ENCODE measurements at places on chromosomes 11 and 22. TPM values are rescaled to one million over a fixed set of nuclear protein-coding genes. Genes with fewer than 3 reads are reported as not detected.
A peak's percentile ranks its signal among the peaks of the same experiment; 100 is the strongest.

The TMPRSS5 gene
- 0.68 TPM for polyA plus RNA-seq

The SLC22A8 gene
- not detected for polyA plus RNA-seq

GRCh38 chr11:73129198-73129597, 12.9 kb downstream of the FCHSD2 start:
- DNase-seq, result no peak

DNA sequence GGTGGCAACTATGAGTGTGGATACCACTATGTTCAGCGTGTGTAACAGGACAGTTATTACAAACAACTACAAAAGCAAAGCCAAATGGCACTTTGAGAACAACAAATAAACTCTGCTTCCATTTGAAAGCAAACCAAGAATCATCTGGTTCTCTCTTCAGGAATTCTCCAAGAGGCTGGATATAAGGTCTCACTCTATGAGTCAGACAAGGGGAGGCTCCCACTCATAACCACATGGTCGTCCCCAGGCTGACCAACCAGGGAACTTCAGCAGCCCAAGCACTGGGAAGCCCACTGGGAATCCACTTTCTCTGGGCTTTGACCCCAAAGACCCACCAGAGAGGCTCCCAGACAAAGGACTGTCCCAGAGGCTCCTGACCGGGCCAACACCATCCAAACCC, 35.3 kb downstream of the DGCR2 start:
- DNase-seq, result no peak

The CTTN gene
- 44.1 TPM for polyA plus RNA-seq

GRCh38 chr11:68996376-68997123, 15.8 kb upstream of the MRGPRD start:
- DNase-seq, result peak; percentile 28

DNA sequence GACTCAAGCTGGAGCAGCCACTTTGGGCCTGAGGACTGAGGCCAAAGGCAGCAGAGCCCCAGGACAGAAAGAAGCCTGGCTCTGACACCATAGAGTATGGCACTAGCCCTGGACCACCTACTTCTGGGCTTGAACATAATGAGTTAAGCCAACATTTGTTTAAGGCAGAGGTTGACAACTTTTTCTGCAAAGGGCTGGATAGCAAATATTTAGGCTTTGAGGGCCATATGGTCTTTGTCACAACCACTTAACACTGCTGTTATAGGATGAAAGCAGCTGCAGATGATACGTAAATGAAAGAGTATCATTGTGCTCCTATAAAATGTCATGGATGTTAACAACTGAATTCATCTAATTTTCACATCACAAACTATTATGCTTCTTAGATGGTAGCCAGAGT, 16.6 kb downstream of the OSBP start:
- DNase-seq, result no peak

- no peak for DNase-seq
Measured at GRCh38 chr22:39296981-39297489, 22.4 kb downstream of the RPL3 start.

DNA sequence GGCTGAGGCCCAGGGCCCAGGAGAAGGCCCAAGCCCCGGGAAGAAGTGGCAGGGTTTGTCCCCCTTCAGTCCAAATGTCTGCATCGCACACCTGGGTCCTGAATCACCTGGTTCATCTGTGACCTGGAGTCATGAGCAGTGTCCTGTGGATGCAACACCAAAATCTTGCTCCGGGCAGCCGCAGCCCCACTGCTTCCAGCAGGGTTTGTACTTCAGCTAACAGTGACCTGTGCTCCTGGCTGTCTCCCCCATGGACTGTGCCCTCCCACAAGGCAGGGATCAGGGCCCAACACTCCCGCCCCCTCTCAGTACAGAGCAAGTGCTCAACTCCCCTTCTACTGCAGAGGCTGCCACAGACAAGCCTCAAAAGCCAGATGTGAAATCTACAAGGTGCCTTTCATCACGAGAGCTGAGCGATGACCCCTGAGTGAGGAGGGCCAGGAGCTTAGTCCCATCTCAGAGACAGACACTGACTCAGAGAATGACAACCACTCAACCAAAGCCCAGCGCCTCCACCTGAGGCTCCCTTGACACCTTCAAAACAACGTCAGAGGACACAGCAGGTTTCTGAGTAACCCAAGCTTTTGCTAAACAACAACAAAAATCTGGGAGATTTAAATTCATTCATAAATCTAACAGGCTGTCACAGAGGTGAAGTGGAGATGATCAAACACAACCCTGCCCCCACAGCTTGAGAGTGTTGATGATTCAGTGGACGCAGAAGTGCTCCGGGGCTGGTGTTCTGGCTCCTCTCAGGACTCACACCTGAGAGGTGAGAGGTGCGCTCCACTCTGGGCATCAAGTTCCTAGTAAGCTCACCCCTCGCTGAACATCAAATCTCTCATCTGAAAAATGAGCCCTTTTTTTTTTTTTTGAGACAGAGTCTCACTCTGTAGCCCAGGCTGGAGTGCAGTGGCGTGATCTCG, 3.4 kb downstream of the KIAA0930 start:
- no peak for DNase-seq
